Esophagus squamous epithelium (tissue), 5 donors: ENCODE measurements at places on chromosomes 7 and 10. TPM values are rescaled to one million over a fixed set of nuclear protein-coding genes. Genes with fewer than 3 reads are reported as not detected.

LIPJ gene
- not detected for total RNA-seq

WIPF3 gene
- total RNA-seq = not detected

PPP1R9A gene
- 6.3 TPM for total RNA-seq

SPAG6 gene
- total RNA-seq = 0.19 TPM

PLXNA4 gene
- total RNA-seq = 1.1 TPM

PAX2 gene
- not detected for total RNA-seq

ARHGAP22 gene
- 1.7 TPM for total RNA-seq

PI4K2A gene
- 14.0 TPM for total RNA-seq

CUL2 gene
- total RNA-seq = 21.2 TPM

LRMDA gene
- not detected for total RNA-seq

HMX2 gene
- total RNA-seq = not detected

SH2D4B gene
- total RNA-seq = not detected

SHTN1 gene
- 11.1 TPM for total RNA-seq

DNA sequence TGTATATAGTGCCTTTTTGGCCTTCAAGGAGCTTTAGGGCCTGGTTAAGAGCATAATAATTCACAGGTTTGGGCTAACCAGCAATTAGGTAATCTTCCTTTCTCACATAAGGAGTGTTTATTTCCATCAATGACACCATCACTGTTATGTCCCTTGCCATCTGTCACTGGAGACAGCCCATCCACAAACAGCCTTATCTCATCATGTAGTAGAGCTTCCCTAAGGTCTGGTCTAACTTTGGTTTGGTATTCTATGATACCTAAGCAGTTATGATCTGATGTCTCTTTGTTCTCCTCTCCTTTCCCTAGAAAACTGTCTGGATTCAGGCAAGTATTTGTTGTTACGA, 26.4 kb downstream of the MAPK8 start:
- peak overlapping the region; percentile 83 for H3K27ac ChIP-seq
- DNase-seq = no peak
- no peak overlapping the region for H3K4me3 ChIP-seq

GRCh38 chr7:125526092-125526491, 596.5 kb upstream of the POT1 start:
- no peaks in the 10 kb centered on the region for H3K36me3 ChIP-seq
- H3K27me3 ChIP-seq = no peaks in the 10 kb centered on the region
- no peak for DNase-seq

DNA sequence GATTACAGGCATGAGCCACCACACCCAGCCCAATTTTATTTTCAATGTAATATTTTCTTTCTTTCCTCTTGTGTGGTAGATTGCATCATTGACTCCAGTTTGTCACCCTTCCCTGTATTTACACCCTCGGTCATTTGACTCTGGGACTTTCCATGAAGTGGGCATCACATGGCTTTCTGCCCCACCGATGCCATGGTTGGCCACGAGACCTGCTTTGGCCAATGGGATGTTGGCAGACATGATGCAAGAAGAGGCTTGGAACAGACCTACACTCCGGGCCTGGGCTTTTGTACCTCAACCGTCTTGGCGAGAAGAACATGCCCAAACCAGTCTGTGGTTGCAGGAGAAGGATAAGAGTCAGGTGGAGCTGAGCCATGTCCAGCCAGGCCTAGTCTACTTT, 38.8 kb upstream of the CACUL1 start:
- H3K27ac ChIP-seq = no peak overlapping the region
- DNase-seq = no peak
- peaks cover 10% of the 10 kb centered on the region for H3K4me1 ChIP-seq
- no peaks in the 10 kb centered on the region for H3K36me3 ChIP-seq
- no peak overlapping the region for H3K4me3 ChIP-seq

GRCh38 chr10:22765660-22766547, 51.5 kb upstream of the PIP4K2A start:
- DNase-seq = no peak
- H3K4me1 ChIP-seq = no peaks in the 10 kb centered on the region
- H3K4me3 ChIP-seq = no peak overlapping the region
- H3K27me3 ChIP-seq = no peaks in the 10 kb centered on the region
- no peak overlapping the region for H3K27ac ChIP-seq

- H3K4me1 ChIP-seq = no peaks in the 10 kb centered on the region
- H3K4me3 ChIP-seq = no peak overlapping the region
- H3K27ac ChIP-seq = no peak overlapping the region
These were observed 135.3 kb upstream of the VWC2 start for GRCh38 chr7:49638166-49638565.

- no peaks in the 10 kb centered on the region for H3K36me3 ChIP-seq
- no peak overlapping the region for H3K27ac ChIP-seq
- no peak for DNase-seq
- H3K27me3 ChIP-seq = no peaks in the 10 kb centered on the region
These were observed 188.6 kb downstream of the RPS24 start for GRCh38 chr10:78222096-78222790.

- H3K27ac ChIP-seq = no peak overlapping the region
- no peak overlapping the region for H3K4me3 ChIP-seq
- H3K4me1 ChIP-seq = no peaks in the 10 kb centered on the region
- no peaks in the 10 kb centered on the region for H3K27me3 ChIP-seq
These were observed 19.1 kb upstream of the ARMS2 start for GRCh38 chr10:122435212-122435827.

- H3K4me3 ChIP-seq = no peak overlapping the region
- no peaks in the 10 kb centered on the region for H3K36me3 ChIP-seq
- no peak for DNase-seq
- H3K27me3 ChIP-seq = peaks cover 16% of the 10 kb centered on the region
- no peak overlapping the region for H3K27ac ChIP-seq
- peaks cover 2% of the 10 kb centered on the region for H3K4me1 ChIP-seq
These were observed 509.5 kb downstream of the DNAJB6 start for GRCh38 chr7:157846271-157846670.

GRCh38 chr10:16944402-16944801, 127.2 kb upstream of the RSU1 start:
- no peak overlapping the region for H3K4me3 ChIP-seq
- no peaks in the 10 kb centered on the region for H3K27me3 ChIP-seq
- no peak for DNase-seq
- H3K27ac ChIP-seq = peak overlapping the region; percentile 8
- H3K4me1 ChIP-seq = peaks cover 27% of the 10 kb centered on the region
- H3K36me3 ChIP-seq = no peaks in the 10 kb centered on the region

DNA sequence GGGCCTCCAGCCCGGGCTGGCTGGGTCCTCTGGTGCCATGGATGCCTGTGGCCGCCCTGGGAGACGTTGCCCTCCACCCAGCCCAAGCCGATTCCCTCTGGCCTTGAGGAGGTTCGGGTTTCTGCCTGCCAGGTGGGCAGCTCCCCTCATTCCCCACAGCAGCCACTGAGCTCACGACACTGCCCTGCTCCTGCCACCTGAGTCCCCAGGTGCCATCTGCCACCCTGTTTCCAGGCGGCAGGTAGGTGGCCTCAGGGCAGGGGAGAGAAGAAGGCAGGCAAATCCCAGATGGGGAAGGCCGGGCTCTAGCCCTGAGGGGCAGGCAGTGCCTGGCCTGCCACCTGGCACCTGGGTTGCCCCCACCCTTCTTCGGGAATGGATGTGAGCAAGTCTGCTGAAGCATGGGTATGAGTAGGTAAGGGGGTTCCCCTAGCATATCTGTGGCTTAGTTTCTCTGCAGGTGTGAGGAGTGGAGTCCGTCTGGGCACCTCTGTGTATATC, 92.2 kb upstream of the PPIF start:
- H3K36me3 ChIP-seq = no peaks in the 10 kb centered on the region
- no peak overlapping the region for H3K27ac ChIP-seq
- H3K4me1 ChIP-seq = peaks cover 35% of the 10 kb centered on the region
- H3K4me3 ChIP-seq = no peak overlapping the region

- H3K27me3 ChIP-seq = no peaks in the 10 kb centered on the region
- no peaks in the 10 kb centered on the region for H3K4me1 ChIP-seq
- H3K4me3 ChIP-seq = no peak overlapping the region
- H3K36me3 ChIP-seq = no peaks in the 10 kb centered on the region
- H3K27ac ChIP-seq = no peak overlapping the region
These were observed 93.0 kb downstream of the CPVL start for GRCh38 chr7:29053105-29053872.

DNA sequence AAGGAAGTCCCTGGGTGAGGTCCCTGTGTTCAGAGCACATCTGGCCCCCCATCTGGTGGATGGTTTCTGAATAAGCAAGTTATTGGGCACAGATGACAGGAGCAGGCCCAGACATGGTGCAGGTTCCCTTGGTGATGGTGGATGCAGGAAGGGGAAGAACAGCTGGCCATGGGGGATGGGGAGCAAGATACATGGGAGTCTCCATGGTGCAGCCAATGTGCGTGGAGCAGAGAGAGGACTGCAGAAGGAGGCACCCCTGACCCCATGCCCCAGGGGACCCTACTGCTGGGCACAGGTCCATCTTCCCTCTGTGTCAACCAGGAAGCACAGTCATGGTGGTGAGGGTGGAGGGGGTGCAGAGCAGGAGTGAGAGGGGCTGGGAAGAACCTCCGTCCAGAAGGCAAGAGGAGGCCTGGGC, 43.8 kb upstream of the RABGEF1 start:
- H3K4me3 ChIP-seq = no peak overlapping the region
- H3K27ac ChIP-seq = no peak overlapping the region
- H3K36me3 ChIP-seq = peaks cover 34% of the 10 kb centered on the region
- no peaks in the 10 kb centered on the region for H3K27me3 ChIP-seq
- H3K4me1 ChIP-seq = peaks cover 34% of the 10 kb centered on the region
- DNase-seq = no peak

DNA sequence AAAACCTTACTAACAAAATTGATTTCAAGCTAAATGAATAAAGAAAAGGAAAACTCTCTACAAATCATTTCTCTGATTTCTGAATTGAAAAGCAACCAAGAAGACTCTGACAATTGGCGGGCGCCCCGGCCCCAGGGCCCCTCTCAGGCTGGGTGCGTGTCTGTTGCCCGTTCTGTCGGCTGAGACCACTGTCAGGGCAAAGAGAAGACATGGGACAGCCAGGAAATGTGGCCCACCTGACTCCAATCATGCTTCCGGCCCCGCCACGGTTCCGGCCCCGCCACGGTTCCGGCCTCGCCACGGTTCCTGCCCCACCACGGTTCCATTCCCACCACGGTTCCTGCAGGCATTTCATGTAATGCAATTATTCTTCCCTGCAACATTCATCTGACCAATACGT, 115.9 kb downstream of the PTPRN2 start:
- H3K4me1 ChIP-seq = no peaks in the 10 kb centered on the region
- no peak overlapping the region for H3K4me3 ChIP-seq
- DNase-seq = no peak
- no peak overlapping the region for H3K27ac ChIP-seq

DNA sequence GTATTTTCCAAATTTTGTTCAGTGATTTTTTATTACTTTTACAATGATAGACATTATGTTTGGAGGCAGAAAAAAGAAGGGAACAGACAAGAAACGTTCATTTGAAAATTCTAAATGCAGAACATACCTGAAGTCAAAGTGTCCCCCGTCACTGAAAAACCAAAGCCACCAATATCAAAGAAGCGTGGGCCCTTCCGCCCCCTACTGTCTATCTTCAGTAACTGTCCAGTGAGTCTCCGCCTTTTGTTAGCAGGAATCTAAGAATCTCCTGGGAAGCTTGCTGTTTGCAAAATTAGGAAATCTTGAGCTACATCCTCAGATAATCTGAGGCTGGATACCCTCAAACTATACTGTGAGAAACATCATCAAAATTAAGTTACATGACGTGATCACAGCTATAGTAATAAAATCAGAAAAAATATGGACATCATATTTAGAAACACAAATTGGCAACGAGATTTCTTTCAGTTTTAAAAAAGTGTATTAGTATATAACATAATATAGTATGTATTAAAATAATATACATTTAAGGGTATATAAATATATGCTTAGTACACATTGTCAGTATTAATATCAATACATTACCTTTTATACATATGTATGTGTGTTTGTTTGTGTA, 169.3 kb upstream of the AKR1E2 start:
- H3K27ac ChIP-seq = no peak overlapping the region
- no peaks in the 10 kb centered on the region for H3K36me3 ChIP-seq
- no peak overlapping the region for H3K4me3 ChIP-seq

DNA sequence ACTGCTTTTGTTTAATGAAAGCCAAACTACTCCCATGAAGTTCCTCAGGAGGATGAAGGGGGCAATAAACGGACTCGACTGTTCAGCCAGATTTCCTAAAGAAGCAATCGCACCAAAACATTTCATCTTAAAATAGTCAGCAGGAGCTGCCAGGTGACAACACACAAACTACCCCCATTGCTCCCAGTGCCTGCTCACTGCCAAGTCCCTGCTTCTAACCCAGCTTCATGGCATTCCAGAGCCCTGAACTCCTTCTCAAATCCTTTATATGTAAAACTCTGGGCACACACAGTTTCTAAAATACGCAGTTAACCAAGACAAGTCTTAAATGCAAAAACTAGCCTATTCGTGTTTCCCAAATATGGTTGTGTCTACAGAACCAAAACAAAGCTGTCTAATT, 110.0 kb downstream of the SORBS1 start:
- H3K27me3 ChIP-seq = no peaks in the 10 kb centered on the region
- H3K36me3 ChIP-seq = no peaks in the 10 kb centered on the region
- H3K27ac ChIP-seq = no peak overlapping the region
- no peak overlapping the region for H3K4me3 ChIP-seq
- no peak for DNase-seq

DNA sequence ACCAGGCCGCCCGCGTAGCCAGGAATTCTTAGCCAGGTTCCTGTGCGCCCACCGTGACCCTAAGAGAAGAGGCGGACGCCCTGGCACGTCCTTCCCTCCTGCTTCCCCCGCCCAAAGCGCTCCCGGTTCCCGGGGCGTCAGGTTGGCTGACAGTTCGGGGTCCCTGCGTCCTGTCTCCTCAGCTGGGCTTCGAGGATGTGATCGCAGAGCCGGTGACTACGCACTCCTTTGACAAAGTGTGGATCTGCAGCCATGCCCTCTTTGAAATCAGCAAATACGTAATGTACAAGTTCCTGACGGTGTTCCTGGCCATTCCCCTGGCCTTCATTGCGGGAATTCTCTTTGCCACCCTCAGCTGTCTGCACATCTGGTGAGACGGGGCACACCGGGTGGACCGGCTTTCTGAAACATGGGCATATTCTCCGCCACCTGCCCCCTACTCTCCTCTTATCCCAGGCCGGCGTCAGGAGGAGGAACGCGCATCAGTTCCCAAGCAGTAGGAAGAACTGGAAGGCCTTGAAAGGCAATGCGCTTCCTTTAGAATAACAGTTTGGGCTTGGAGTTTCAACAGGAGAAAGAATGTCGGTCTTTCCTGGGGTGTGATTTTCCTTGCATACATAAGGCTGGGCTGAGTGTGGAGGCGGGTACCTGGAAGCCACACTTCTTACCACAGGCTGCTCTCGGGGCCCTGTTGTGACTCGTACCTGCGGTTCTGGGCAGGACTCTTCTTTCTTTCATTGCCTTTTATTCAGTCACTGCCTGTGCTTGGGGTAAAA, 728 bp downstream of the CAV2 start:
- H3K27me3 ChIP-seq = no peaks in the 10 kb centered on the region
- peaks cover 9% of the 10 kb centered on the region for H3K4me1 ChIP-seq
- H3K4me3 ChIP-seq = peak overlapping the region; percentile 94
- H3K27ac ChIP-seq = peak overlapping the region; percentile 98
- H3K36me3 ChIP-seq = no peaks in the 10 kb centered on the region

DNA sequence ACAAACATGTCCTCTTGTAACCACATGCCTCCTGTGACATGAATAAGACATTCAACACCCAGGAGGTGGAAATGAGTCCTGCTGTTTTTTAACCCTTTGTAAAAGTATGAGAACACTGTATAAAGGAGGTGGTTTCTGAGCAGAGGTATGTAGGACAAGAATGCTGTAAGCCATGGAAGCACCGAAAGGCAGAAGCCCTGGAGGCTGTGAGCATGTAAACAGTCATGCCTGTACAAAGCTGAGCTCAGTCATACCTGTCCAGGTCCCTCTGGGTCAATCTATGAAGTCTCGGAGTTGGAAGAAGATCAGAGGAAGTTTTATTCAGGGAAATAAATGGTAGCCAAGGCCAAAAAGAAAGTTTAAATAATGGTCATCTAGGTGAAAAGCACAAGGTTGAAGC, 34.7 kb upstream of the XPNPEP1 start:
- H3K36me3 ChIP-seq = no peaks in the 10 kb centered on the region
- H3K27me3 ChIP-seq = no peaks in the 10 kb centered on the region
- peaks cover 3% of the 10 kb centered on the region for H3K4me1 ChIP-seq
- DNase-seq = no peak
- H3K27ac ChIP-seq = no peak overlapping the region
